ENCODE measurements at places on chromosomes 11 and 22.

- DNase-seq = no peak
These were observed 61.5 kb upstream of the GRIA4 start for GRCh38 chr11:105548359-105548758.

GRCh38 chr22:23784215-23784732 is 2.5 kb upstream of the SMARCB1 start:
- no peak for DNase-seq

DNA sequence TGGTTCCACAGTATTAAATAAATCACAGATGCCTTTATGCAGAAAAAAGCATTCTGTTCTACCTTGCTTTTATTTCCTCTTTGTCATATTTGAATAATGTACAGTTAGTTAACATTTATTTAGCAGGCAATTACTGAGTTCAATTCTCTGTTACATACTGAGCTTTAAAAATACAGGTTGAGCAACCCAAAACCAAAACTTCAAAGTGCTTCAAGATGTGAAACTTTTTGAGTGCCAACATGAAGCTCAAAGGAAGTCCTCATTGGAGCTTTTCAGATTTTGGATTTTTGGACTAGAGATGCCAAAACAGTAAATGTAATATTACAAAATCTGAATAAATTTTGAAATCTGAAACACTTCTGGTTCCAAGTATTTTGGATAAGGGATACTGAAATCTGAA is 54.1 kb downstream of the PDHX start:
- no peak for DNase-seq

DNA sequence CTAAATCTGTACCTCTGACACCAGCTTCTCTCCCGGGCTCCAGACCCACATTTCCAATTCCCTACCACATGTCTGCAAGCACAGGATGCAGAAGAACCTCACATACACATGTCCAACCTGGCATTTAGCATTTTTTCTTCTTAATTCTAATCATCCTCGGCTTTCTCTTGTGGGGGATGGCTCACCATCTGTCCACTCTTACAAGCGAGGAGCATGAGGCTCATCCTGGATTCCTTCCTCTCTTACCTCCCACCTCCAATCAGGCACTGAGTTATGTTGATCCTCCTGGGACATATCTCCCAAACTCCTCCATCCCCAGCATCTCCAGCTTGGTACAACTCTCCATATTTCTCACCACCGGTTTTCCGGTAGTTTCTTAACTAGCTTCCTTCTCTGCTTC is 149.8 kb upstream of the LARGE1 start:
- DNase-seq = no peak

- DNase-seq = no peak
These were observed 13.1 kb upstream of the LYVE1 start for GRCh38 chr11:10581481-10582019.

DNA sequence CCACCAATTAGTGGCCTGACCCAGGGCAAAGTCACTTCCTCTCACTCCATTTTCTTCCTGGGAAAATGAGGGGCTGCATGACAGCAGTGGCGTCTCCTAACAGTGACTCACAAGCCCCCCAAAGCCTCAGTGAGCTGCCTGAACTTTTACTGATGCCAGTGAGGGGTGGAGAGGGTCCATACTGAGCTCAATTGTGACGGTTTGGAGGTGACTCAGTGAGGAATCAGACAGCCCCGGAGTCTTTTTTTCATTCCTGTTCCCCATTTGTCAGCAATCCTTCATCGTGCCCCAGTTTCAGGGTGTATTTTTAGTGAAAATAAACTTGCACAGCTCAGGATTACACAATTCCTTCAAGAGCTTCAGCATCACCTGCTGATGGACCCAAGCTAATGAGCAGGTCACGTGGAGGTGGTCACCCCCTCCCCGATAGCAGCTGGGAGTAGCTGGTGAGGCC is 30.1 kb upstream of the RASD2 start:
- no peak for DNase-seq

DNA sequence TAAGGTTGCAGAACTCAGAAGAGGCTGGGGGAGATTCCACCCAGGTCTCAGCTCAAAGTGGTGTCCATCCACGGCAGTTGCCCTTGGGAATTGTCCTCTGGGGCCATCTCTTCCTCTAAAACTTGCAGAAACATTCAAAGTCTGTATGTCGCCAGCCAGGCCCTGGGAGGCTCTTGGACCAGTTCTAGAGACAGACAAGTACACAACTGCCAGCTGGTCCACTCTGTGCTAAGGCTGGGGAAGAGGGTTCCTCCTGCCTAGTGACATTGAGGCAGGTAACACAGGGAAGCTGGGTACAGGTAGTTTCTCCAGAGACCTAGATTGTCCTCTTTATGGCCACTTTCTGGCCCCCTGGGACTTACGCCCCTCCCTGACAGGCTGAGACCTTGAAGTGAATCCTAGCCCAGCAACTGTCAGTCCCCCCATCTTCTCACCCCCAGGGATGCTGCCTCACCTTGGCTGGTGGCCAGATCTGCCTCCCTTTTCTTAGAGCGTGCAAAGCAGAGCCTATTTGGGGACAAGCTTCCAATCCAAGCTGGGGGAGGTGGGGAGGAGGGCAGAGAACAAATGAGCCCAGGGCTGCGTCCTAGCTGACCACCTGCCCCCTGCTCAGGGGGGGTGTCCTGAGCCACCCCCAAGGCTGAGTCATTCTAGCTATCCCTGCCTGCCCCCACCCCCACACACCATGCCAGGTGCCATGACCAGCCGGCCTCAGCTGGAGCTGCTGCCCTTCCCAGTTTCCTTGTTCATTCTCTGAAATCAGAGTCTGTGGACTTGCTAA is 8.4 kb downstream of the FAM83F start:
- DNase-seq = no peak

GRCh38 chr11:44494785-44495184 is 70.7 kb upstream of the CD82 start:
- no peak for DNase-seq

- DNase-seq = no peak
These were observed 5.9 kb upstream of the PACSIN3 start for GRCh38 chr11:47192111-47192510.

Data from anterior cingulate cortex (tissue), 58 donors.